Right lobe of liver (tissue), 6 donors: ENCODE measurements at places on chromosomes 12 and 14. TPM values are rescaled to one million over a fixed set of nuclear protein-coding genes. Genes with fewer than 3 reads are reported as not detected.

AQP6 gene
- total RNA-seq, result 0.34 TPM

ARID2 gene
- 6.2 TPM for total RNA-seq

CMKLR1 gene
- 5.7 TPM for total RNA-seq

P3H3 gene
- 0.98 TPM for total RNA-seq

SLC6A13 gene
- total RNA-seq, result 6.7 TPM

CD163L1 gene
- 2.2 TPM for total RNA-seq

ESRRB gene
- not detected for total RNA-seq

SMCO2 gene
- total RNA-seq, result not detected

PPP1R13B gene
- 19.6 TPM for total RNA-seq

INHBE gene
- total RNA-seq, result 17.4 TPM
